Stimulated activated CD8-positive, alpha-beta memory T cell treated with anti-CD3 and anti-CD28 coated beads, Interleukin-12 subunit alpha, Interleukin-12 subunit beta, amount 100 ng/mL, for 1 hour (primary cell): ENCODE measurements at places on chromosomes 2 and 18.

GRCh38 chr2:14199040-14199439 lies 433.5 kb upstream of the LRATD1 start:
- no peak for DNase-seq

- no peak for DNase-seq
These were observed 11.6 kb upstream of the BOK start for GRCh38 chr2:241546771-241547498.

GRCh38 chr2:196956069-196956468 lies 29.6 kb upstream of the PGAP1 start:
- no peak for DNase-seq

DNA sequence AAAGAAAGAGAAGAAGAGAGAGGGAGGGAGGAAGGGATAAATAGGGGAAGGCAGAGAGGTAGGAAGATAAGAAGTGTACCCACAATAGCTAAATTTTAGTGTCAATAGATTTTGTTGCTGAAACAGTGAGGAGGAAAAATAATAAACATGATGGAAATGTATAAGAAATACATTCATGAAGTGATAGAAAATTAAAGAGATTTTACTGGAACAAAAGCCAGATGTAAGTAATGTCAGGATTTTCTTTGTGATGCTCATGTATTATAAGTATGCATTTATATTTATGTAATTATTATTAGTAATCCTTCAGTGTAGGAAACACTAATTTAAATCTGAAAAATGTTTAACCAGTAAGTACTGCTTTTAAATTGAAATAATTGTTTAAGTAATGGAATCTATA lies 1125.2 kb upstream of the FANCL start:
- no peak for DNase-seq

DNA sequence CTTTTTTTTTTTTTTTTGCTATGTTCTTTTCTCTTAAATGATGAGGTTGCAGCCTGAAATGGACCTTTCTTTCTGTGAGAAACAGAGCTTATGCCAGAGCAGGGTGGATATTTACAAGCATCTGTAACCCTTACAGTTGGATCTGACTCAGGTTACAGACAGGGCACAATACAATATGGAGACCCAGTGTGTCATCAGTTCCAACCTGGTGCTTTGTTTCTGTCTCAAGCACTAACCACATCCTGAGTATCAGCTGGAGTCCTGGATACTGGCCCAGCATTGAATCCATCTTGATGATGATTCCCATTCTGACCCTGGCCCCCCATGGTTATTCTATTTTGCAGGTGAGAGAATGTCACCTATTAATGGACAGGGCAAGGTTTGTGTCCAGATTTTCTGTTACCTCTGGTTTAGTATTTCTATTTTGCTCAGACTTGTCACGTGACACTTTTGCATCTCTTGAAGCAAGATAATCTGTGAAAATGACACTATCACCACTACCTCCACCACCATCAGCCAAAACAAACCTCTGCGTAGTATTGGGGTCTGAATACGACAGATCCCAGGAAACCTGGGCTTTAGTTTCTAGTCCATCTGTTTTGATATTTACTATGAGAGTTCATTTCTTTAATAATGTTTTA lies 174.0 kb downstream of the CCDC85A start:
- no peak for DNase-seq

GRCh38 chr2:123695426-123695825 lies 329.7 kb upstream of the CNTNAP5 start:
- no peak for DNase-seq

GRCh38 chr18:46239549-46239948 lies 135.4 kb downstream of the HAUS1 start:
- no peak for DNase-seq

GRCh38 chr2:165007161-165007744 lies 51.9 kb upstream of the SLC38A11 start:
- no peak for DNase-seq

DNA sequence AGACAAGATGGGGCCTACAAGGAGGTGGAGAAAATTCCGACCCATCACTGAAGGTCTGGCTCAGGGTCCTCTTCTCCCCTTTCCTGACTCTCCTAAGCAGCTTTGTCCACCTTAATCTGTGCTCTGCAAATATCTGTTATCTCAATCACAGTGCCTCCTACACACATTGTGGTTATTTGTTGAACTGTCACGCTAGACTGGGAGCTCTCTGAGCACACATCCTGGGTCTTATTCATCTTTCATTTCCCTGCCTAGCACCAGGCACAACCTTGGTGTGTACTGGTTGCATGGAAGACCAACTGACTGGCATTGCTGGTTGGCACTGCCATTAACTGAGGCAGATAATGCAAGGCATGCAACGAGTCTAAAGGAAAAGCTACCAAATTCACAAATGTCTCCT lies 122.9 kb upstream of the ST6GAL2 start:
- DNase-seq: no peak

DNA sequence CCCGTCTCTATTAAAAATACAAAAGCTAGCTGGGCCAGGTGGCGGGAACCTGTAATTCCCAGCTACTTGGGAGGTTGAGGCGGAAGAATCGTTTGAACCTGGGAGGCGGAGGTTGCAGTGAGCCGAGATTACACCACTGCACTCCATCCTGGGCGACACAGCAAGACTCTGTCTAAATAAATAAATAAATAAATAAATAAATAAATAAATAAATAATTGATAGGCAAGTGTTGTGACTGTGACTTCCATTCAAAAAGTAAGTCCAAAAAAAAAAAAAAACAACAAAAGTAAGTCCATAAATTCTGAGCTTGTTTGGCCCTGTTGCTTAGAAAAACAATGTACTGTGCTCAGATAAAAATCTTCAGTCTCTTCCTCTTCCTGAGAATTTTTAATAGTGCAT lies 2.2 kb downstream of the STON1 start:
- no peak for DNase-seq

DNA sequence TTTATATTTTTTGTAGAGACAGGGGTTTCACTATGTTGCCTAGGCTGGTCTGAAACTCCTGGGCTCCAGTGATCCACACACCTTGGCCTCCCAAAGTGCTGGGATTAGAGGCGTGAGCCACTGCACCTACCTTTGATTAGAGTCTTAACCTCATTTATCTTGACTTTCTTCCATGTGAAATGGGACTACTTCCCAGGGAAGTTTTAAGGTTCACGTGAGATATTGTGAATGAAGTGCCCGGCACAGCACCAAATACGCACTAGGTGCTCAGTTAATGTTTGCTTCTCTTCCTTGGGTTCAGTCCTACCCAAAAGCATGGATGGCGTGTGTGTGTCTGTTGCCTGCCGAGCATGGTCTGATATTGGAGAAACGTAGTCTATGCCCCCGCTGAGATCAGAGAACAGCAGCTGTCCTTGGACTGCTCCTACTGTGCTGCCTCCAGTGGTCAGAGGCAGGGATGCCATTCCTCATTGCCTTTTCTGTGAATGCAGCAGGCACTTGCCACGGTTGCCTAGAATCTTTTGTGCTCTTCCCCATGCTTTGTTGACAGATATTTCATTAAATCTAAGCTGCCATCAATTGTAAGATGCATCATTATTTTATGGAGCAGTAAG lies 12.3 kb upstream of the TFCP2L1 start:
- no peak for DNase-seq

- DNase-seq: no peak
These were observed 19.9 kb upstream of the SPATS2L start for GRCh38 chr2:200286578-200286977.

DNA sequence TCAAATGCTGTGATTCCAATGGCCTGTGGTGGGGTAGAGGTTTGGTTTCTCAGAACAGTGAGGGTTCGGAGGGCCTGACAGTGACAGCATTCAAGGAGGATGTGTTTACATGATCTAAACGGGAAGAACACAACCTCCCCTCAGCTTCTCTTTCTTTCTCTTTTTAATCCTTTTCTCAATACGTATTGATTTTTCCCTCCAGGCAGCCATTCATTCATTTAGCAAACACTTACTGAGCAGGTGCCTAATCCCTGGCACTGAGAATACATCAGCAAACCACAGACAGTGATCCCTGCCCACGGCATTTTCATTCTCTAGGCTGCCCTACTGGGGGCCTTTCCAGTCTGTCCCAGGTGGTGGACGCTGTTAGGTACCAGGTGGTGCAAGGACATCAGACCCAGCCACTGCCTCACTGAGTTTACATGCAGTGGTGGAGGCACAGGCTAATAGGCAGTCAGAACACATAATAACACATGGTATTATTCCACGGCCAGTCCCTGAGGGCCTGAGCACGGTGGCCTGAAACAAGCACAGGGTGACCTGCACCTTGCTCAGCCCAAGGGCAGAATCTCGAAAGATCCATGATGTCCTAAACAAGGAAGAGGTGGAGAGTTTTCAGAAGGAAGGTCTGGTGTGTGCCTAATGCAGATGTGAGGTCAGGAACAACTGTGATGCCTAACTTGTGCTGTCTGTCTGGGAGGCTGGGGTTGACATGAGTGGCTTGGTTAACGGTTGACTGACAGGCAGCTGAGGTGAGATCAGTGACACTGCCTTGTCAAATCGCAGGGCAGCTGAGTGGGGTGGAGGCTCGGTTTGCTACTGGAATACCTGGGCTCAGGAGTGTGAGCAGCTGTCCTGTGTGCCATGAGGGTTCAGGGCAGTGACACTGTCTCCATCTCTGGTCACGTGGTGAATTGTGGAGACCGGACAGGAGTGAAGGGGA lies 785.5 kb upstream of the HS6ST1 start:
- DNase-seq: no peak

DNA sequence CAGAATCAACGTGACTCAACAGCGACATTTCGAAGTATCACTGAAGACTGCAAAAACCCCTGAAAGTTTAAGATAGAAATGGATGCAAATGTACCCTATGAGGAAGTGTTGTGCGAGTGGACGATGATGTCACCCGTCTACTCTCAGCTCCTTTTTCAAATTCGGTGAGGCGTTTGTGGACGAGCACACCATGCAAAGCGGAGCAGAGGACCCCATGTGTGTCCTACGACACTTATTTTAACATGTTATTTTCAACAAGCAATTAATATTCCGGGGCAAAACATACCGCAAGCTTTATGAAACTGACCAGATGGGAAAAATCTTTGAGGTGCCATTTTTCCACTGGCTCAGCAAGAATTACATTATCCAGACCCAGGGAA lies 2.0 kb downstream of the PXDN start:
- DNase-seq: no peak

DNA sequence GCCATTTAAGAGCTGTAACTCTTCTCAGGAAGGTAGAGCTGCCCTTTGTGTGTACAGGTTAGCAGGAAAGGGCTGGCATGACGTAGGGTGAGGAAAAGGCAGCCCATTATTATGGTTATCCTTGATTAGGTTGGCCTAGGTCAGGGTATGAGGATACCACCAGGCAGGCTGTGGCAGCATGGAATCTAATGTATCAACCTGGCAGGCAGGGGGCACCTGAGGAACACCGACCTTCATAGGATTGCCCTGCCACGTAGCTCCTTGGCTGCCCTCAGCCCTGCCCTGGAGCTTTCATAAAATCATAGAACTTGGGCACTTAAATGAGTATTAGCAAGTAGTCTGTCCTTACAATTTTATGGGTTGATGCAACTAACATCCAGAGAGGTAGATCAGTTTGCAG lies 261.6 kb downstream of the LTBP1 start:
- no peak for DNase-seq

GRCh38 chr2:24400207-24400907 lies 40.0 kb upstream of the ITSN2 start:
- no peak for DNase-seq

DNA sequence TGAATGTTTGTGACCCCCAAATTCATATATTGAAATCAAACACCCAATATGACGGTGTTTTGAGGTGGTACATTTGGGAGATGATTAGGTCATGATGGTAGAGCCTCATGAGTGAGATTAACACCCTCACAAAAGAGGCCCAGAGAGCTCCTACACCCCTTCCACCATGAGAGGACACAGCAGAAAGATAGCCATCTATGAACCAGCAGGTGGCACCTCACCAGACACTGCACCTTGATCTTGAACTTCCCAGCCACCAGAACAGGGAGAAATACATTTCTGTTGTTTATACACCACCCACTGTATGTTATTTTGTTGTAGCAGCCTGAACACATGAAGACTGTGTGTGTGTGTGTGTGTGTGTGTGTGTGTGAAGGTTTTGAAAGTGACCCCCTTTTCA lies 58.1 kb downstream of the ST3GAL5 start:
- DNase-seq: no peak

DNA sequence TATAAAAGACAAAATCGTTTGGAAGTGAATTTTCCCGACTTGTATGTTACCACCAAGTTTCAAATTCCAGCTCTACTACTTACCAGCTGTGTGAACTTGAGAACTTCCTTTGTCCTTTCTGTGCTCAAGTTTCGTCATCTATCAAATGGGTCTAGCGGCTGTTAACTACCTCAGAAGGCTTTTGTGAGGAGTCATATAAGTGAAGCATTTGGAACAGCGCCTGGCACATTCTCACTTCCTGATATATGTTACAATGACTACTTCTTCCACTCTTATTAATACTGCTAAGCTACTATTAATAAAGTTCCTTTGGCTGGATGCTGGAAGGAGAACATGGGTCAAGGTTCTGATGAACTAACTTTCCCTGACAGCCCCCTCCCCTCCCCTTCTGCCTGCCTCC lies 104.5 kb downstream of the MEIS1 start:
- no peak for DNase-seq

- DNase-seq: no peak
These were observed 53.0 kb downstream of the ASXL2 start for GRCh38 chr2:25825238-25825637.

GRCh38 chr2:69141061-69141460 lies 128.1 kb downstream of the ANTXR1 start:
- DNase-seq: no peak
